NCI-H1105 (cell line): ENCODE measurements at places on chromosomes 2 and 18.

DNA sequence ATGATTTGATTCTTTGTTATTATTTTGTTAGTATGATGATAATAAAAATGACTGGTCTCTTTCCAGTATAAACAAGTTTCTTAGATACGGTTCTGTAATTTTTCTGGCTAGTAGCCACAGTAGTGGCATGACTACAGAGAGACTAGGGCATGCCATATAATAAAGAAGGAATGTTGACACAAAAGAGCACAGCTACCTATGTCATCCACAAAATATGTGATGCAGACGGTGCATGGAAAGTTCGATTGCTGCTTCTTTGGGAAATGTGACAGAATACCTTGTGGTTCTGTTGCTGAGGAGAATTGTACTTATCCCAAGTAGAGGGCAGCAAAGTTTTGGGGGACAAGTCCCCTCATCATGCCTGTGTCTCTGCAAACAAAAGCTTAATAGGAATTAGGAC, 26.1 kb upstream of the SETBP1 start:
- DNase-seq: no peak

- DNase-seq: no peak
Measured at GRCh38 chr2:186135686-186136085, 350.4 kb upstream of the ZC3H15 start.

DNA sequence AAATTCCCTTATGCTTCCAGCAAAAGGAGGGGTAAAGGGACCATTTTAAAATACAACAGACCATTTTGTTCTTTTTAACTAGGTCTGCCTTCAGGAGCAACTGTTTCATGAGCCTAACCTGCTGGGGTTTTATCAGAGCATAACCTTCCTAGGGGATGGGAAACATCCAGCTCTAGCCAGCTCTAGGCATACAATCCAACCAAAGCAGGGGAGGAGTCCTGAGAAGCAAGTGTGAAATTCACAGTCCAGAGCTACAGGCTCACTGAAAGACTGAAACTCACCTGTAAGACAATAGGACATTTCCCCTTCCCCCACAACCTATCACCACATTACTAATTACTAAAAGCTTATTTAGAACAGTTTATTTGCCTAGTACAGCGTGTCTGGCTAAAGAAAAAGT, 1296.6 kb upstream of the DDX18 start:
- DNase-seq: no peak

- DNase-seq: no peak
Measured at GRCh38 chr2:38106405-38107094, 30.6 kb upstream of the CYP1B1 start.

- no peak for DNase-seq
Measured at GRCh38 chr2:181684454-181685149, 4.3 kb upstream of the NEUROD1 start.

- no peak for DNase-seq
Measured at GRCh38 chr2:70639841-70640436, 86.3 kb upstream of the TGFA start.

DNA sequence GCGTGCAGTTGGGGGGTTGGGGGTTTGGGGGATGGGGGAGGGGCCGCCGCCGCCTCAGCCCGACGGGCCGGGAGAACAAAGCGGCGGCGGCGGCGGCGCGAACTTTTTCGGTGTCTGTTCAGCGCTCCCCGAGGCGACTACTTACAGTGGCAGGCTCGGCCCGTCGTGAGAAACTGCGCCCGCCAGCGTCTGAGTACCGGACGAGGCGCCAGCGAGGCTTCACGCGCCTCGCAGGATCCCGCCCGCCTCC, 172 bp downstream of the PRKD3 start:
- DNase-seq: no peak

DNA sequence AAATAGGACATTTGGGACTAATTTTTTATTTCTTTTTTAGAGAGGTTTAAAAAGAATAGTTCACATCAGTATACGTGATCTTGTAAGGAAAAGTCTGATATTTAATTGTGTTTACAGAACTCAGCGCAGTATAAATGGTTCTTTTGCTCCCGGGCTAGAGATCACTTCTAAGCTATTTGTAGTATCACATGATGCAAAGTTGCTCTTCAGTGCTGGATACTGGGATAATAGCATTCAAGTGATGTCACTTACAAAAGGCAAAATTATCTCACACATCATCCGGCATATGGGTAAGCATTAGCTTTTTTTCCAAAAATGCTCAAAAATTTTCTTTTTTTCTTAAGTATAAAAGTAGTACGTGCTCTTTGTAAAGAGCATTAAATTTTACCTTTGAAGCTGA, 37.4 kb upstream of the CYP20A1 start:
- no peak for DNase-seq

DNA sequence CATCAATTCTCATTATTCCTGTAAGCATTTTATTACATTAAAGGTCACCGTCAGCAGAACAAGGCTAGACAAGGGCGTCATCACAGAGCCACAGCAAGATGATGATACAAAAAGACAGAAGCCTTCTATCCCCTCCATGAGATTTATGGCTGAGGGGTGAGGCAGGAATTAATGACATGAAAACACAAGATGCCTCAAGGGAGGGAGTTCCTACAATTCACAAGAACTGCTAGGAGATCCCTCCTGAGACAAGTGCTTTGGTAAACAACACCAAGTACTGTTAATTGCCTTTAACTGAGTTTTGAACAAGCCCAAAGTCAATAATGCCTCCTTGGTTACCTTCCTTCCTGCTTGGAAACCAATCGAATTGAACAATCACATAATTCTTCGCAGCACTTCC, 14.1 kb downstream of the ADD2 start:
- DNase-seq: peak; percentile 5

GRCh38 chr2:218263817-218264641, 3.2 kb downstream of the GPBAR1 start:
- DNase-seq: no peak

DNA sequence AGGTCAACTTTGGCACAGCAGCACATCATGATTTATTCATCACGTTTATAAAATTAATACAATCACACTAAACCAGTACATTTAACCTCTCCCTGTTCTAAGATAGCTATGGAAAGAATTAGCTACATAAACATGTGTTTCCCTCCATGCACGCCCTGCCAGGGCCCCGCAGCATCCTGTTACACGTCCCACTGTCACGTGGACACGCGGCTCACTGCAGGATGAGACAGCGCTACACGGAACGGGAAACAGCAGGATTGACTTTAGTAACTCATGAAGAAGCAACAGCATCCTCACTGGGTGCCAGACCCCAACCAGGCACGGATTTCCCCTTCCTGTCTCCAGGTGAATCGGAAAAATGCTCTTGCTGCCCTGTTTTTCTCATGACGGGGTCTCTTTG, 30.9 kb upstream of the SALL3 start:
- no peak for DNase-seq

DNA sequence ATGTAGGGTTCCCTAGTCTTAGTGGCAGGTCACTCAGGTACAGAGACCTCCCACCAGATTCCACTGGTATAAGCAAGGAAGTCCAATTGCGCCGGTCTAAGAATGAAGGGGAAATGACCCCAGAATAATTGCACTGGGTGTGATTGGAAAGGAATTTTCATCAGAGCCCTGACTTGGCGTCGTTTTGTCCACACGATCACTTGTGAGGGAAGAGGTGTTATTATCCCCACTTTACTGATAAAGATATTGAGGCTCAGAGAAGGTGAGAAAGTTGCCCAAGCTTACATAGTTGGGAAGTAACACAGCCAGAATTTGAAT, 61.5 kb downstream of the CIB4 start:
- DNase-seq: no peak

GRCh38 chr18:11322716-11323115, 173.3 kb upstream of the PIEZO2 start:
- no peak for DNase-seq

GRCh38 chr2:224449212-224450147, 47.6 kb upstream of the FAM124B start:
- no peak for DNase-seq

DNA sequence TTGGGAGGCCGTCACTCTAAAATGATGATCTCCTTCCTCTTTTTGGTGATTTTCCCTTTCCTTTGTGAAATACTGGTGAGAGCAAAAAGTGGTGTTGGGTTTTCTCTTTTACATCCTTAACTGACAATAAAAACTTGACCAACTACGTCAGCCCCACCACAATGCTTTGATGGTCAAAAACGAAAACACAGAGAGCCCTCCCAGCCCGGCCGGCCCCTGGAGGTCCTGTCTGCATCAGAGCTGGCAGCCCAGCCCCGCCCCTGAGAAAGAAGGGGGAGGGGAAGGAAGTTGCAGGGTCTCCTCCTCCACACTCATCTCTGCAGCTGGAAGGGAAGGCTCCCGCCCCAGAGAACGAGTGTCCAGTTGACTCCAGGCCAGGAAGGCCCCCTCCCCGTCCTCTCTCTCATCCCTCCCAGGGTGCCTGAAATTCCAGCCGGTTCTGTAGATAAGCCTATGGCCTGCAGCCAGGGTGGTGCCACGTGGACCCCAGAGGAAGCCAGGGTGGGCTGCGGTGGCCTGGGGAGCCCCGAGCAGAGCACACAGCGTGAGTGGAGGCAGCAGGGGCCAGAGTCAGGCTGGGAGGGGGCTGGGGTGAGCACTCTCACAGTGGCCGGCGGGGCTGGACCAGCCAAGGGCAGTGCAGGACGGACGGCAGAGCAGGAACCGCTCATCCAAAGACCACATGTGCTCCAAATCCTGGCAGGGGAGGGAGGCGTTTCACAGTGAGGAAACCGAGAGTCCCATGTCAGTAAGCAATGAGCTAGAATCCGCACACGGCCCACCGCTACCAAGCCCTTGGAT, 19.8 kb downstream of the BIN1 start:
- no peak for DNase-seq

GRCh38 chr18:45408218-45408617, 207.1 kb upstream of the SLC14A2 start:
- DNase-seq: no peak

GRCh38 chr2:12340164-12340563, 376.6 kb upstream of the TRIB2 start:
- no peak for DNase-seq

- no peak for DNase-seq
Measured at GRCh38 chr2:38512211-38512610, 90.5 kb downstream of the HNRNPLL start.

GRCh38 chr2:446303-446874, 158.5 kb upstream of the ALKAL2 start:
- no peak for DNase-seq

DNA sequence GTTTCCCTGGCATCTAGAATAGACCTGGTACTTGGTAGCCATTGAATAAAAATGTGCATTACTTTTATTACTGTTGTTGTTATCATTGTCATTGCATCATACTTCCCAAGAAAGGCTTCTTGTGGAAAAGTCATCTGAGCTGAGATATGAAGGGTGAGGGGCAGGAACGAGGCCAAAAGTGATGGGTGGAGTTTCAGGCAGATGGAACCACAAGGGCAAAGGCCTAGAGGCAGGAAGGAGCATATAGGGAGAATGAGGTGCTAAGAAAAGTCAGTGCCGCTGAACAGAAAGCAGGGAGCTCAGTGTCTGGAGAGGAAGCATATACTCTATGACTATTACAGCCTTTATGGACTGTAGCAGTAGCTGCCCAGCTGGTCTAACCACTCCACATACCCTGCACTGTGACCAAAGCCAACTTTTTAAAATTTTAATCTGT, 219.3 kb downstream of the SPP2 start:
- DNase-seq: no peak

DNA sequence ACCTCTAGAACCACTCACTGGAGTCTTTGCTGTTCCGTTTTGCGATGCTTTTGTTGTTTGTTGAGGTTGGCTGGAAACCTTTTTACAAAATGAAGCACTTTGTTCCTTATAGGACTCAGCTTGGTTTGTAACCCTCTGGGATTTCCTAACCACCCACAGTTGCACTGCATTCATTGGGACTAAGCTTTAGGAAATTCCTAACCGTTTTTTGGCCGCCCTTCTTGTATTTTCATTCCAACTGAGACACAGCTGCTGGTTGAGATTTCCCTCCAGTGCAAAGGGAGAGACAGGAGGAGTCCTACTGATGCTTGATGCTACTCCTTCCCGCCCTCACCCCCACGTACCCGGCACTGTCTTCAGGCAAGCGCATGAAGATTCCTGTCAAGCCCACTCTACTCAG, 6.1 kb upstream of the DIPK1C start:
- DNase-seq: no peak

GRCh38 chr2:141021611-141022010, 1109.2 kb downstream of the LRP1B start:
- DNase-seq: no peak

DNA sequence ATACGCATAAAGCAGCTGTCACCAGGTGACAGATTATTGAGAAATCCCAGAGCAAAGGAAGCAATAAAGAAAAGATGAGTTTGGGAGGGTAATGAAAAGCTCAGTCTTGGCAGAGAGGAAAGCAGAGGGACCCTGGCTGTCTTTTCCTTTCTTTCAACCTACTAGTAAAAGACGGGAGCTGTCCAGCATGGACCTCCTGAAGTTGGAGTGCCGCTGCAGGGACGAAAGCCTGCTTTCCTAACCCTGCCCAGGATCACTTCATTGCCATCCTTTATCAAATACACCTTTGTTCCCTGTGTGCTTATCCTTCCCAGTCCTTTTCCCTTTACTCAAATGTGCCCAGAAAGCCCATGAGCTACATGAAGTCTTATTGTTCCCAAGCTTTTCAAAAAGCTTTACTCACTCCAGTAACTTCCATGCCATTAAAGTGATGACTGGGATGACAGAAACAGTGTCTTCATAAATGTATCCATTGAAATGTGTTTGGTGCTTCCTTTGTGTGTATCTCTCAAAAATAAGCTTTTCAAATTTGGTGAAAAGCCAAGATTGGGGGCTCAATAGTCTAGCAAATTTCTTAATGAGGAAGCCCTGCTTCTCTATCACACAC, 3.7 kb upstream of the SPR start:
- no peak for DNase-seq

DNA sequence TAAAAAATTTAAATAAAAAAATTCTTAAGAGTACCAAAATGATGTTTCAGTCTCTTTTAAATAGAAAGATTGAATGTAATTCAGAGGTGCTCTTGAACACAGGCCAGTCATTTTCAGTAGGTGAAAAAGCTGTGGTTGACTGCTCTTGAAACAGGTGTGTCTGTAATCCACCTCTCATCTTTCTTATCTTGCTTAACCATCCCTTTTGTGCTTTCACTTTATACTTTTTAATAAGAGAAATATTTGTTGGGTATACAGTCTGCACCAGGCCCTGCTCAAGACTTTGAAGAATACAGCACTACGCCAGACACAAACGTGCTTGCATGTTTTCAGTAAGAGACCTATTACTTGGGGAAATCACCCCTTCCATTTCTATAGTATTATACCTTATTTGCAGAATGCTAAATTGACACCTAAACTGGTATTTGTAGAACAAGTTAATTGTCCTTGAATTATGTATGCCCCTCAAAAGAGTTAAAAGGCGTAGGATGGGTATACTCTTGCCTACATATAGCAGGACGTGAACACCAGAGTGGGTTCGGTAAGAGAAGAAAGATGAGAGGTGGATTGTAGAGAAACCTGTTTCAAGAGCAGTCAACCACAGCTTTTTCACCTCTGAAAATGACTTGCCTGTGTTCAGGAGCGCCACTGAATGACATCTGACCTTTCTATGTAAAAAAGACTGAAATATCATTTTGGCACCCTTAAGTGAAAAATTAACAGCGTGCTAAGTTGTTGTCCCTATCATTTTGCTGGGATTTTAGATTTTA, 4.0 kb upstream of the RTN4 start:
- no peak for DNase-seq

- DNase-seq: no peak
Measured at GRCh38 chr2:151770995-151771394, 36.7 kb upstream of the NEB start.
